ENCODE measurements at places on chromosomes 1 and 21.

GRCh38 chr21:28828021-28828420, 164.7 kb downstream of the LTN1 start:
- no peak for DNase-seq

DNA sequence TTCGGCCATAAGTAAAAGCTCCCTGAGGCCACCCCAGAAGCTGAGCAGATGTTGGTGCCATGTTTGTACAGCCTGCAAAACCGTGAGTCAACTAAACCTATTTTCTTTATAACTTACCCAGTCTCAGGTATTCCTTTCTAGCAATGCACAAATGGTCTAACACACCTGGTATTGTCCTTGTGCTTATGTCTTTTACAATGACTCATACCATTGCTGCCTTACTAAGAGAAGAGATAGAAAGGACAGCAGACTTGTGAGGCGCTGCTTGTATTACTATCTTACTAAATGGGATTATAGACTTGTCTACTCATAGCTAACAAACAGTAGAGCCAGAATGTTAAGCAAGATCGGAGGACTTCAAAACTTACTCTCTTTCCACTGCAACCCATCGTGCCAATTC, 18.5 kb upstream of the CYYR1 start:
- DNase-seq: no peak

DNA sequence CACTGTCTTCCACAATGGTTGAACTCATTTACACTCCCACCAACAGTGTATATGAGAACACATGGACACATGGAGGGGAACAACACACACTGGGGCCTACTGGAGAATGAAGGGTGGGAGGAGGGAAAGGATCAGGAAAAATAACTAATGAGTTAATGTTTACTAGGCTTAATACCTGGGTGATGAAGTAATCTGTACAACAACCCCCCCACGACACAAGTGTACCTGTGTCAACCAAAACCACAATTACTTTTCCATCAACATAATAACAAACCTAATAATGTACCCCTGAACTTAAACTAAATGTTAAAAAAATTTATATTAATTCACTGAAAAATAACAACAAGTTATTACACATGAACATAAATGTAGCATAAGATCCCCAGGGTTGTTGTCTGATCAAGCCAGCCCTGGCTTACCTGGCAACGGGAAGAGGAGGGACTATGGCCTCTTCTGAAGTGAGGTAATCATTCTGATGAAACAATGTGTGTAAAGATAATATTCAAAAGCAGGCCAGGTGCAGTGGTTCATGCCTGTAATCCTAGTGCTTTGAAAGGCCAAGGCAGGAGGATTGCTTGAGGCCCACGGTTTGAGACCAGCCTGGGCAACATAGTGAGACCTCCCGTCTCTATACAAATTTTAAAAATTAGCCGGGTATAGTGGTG, 40.8 kb upstream of the HEATR1 start:
- no peak for DNase-seq

GRCh38 chr1:54124472-54124871, 28.3 kb downstream of the CDCP2 start:
- DNase-seq: no peak

- DNase-seq: no peak
These were observed 18.4 kb downstream of the HIPK1 start for GRCh38 chr1:113947388-113948107.

- DNase-seq: peak; percentile 76
These were observed 4.5 kb upstream of the IER5 start for GRCh38 chr1:181083842-181084605.

DNA sequence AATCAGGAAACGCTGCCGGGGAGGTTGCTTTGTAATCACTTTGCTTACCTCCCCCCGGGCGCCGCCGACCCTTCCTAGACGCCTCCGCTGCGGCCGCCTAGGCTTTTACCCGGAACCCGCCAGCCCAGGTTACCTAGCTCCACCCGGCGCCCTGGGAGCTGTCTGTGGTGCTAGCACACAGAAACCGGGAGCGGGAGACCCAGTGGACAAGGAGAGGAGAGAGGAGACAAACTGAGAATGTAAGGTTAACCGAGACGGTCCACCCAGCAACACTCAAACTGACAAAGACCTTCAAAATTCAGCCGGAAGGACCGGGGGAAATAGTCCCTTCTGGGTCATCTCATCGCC, 9.8 kb downstream of the BARHL2 start:
- no peak for DNase-seq

DNA sequence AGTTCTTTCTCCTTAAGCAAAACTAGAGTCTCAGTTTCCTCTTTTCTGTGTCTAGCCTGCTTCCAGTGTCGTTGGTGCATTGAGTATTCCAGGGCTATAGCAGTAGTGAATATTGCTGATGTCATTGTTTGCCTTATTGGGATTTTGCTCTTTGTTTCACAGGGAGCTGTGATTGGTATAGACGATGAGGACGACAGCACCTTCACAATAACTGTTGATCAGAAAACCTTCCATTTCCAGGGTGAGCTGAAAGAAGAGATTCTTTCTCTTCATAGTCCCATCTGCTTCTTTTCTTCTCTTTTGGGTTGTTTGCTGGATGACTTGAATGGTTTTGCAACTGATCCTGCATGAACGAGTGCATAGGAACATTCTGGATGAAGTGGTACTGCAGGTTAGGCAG, 52.4 kb downstream of the OSBPL9 start:
- DNase-seq: no peak

DNA sequence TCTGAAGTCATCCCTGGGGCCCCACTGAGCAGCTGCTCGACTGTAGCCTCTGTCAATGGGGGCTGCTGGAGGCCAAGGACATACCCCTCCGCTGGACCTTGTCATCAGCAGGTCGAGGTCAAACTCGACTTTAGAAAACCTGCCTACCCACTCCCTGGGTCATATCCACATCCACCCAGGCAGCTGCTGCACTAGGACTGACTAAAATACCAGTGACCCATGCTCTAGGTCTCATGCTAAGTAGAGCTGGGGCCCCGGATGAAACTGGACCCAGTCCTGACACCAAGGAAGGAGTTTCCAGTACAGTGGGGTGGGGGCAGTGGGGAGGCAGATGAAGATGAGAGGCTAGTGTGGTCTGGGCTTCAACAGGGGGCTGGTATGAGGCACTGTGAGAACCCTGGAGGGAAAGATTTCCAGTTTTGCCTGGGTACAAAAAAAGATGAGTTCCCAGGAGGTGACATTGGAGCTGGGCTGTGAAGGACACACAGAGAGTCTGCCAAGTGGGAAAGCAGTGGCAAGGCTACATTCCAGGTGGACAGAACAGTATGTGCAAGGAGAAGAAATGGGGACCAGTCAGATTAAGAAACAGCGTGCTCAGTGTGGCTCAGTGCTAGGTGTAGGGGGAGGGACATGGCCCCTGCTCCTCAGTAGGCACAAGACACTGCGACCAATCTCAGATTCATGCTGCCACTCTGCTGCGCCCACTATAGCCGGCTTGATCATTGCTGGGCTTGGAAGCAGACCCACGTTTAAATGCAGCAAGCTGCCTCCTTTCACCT, 12.4 kb downstream of the SLC2A1 start:
- no peak for DNase-seq

DNA sequence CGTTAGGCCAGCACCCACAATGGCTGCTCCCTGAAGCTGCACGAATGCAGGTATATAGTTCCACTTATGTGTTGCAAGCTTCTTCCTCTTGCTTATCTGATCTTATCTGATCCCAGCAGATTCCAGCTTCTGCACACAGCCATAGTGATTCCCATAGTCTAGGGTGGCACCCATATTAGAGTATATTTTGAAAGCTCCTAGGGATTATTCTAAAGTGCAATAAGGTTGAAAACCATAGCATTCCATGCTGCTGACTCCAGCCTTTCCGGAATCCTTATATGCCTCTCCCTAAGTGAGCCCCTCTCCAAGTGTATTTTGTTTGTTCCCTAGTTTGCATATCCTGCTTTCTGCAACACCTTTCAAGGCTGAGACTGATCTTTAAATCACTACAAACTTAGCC, 432.0 kb downstream of the SETD4 start:
- no peak for DNase-seq

GRCh38 chr1:47501069-47501468, 63.2 kb downstream of the FOXD2 start:
- DNase-seq: no peak

DNA sequence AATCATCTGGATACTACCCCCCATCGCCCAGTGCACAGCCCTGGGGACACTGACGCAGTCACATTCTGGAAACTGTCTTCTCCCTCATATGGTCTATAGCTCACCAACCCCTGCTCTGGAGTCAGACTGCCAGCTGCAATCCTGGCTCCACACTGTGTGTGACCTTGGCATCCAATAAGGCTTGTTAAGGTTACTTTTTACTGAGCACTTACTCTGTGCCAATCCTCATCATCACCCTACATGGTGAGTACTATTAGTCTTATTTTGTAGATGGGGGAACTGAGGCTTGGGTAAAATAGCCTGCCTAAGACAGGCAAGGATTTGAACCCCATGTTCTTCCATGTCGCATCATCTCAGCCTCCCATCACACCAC, 34.9 kb downstream of the AHDC1 start:
- DNase-seq: no peak

- no peak for DNase-seq
These were observed 55.0 kb upstream of the MACF1 start for GRCh38 chr1:39149509-39149908.

GRCh38 chr21:14686466-14687267, 140.6 kb upstream of the SAMSN1 start:
- no peak for DNase-seq

DNA sequence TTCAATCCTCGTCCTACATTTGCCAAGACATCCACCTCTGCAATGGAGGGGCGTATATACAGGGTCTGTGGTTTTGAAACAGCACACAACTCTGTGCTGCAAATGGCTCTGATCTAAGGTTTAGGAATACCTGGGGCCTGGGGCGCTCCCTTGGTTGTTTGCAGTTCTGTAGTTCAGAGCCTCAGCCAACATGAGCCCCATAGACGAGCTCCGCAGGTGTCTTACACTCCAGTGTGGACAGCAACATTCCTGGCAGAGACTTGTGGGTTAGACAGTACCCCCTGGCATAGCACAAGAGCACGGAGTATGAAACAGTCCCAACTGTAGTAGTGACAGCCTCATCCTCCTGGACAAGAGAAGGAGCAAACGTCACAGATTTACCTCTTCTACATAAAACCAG, 120.3 kb upstream of the BARHL2 start:
- DNase-seq: no peak

GRCh38 chr1:242454262-242455051, 70.0 kb downstream of the PLD5 start:
- DNase-seq: no peak

GRCh38 chr1:71693581-71693980, 588.8 kb downstream of the NEGR1 start:
- no peak for DNase-seq

- DNase-seq: no peak
These were observed 2.7 kb downstream of the BGLAP start for GRCh38 chr1:156244712-156245111.

DNA sequence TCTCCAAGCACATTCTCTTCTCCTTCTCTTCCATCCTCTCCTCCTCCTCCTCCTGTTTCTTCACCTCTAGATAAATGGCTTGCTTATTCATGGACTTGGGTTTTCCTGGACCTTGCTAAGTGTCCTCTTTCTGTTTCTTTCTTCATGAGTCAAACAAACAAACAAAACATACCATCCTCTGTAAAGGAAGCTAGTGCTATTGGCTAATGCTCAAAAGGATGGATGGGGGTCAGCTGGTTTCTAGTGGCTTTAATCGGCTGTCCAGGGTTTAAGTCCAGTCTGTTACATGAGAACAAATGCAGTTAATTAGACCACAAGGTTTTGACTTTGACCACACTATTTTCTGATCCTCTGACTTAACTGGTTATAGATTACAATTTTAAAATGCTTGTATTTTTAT, 83.8 kb upstream of the TSPAN2 start:
- no peak for DNase-seq
